Osteoblast (primary cell): ENCODE measurements at places on chromosomes 4 and X.

GRCh38 chr4:45855857-45856256, 268.0 kb downstream of the GABRG1 start:
- no peak for DNase-seq

DNA sequence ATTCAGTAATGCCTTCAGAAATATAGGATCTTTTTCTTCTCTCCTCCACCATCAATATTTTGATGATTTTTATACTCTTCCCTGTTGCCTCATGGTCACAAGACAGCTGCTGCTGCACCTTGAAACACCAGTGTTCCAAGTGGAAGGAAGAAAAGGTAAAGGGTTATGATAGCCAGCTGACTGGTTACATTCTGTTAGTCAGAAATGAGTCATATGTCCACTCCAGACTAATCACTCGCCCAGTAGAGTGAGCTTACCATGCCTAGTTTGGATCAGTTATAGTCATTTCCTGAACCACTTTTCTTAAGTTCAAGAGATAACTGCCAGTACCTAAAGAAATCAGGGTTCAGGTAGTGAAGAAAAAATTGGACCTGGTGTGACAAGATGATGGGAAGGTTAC, 532.3 kb upstream of the SMIM31 start:
- DNase-seq: no peak

- DNase-seq: no peak
Observed at GRCh38 chr4:31100536-31100935, 380.4 kb downstream of the PCDH7 start.

- no peak for DNase-seq
Observed at GRCh38 chr4:87947381-87948160, 27.9 kb upstream of the SPP1 start.

- DNase-seq: no peak
Observed at GRCh38 chrX:136215559-136215958, 35.6 kb downstream of the MAP7D3 start.

DNA sequence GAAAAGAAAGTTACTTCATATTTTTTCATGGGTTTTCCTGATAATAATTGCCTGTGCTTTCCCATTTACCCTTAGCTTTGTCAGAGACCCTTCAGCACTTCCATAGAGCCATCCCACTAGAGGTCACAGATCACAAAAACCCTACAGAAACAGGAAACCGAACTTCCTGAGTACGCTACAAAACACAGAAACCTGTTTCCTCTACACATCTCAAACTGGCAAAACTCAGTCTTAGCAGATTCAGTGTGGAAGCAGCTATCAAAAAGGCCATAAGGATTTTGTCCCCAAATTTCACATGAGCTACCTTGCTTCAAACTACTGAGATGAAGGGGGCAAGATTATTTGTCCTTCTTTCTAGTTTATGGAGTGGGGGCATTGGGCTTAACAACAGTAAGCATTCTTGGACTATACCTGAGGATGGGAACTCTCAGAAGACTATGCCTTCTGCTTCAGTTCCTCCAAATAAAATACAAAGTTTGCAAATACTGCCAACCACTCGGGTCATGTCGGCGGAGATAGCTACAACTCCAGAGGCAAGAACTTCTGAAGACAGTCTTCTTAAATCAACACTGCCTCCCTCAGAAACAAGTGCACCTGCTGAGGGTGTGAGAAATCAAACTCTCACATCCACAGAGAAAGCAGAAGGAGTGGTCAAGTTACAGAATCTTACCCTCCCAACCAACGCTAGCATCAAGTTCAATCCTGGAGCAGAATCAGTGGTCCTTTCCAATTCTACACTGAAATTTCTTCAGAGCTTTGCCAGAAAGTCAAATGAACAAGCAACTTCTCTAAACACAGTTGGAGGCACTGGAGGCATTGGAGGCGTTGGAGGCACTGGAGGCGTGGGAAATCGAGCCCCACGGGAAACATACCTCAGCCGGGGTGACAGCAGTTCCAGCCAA, at the start of gene MMRN1:
TSS of gene MMRN1 (plus strand) at position 206 of the 902 bp plus-strand sequence. CDS start at position 324, 118 bp downstream.
- no peak for DNase-seq

DNA sequence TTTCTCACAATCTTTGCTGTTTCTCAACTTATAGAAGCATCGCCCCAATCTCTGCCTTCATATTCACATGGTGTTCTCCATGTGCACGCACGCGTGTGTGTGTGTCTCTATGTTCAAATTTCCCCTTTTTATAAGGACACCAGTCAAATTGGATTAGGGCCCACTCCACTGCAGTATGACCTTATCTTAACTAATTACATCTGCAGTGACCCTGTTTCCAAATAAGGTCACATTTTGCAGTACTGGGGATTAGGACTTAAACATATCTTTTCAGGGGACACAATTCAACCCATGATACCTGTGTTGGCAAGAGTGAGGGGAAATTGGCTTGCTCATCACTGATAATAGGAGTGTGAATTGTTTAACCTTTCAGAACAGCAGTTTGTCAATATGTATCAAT, 66.5 kb upstream of the MAGEA10 start:
- DNase-seq: no peak

GRCh38 chrX:148270499-148270898, 229.9 kb upstream of the AFF2 start:
- no peak for DNase-seq

DNA sequence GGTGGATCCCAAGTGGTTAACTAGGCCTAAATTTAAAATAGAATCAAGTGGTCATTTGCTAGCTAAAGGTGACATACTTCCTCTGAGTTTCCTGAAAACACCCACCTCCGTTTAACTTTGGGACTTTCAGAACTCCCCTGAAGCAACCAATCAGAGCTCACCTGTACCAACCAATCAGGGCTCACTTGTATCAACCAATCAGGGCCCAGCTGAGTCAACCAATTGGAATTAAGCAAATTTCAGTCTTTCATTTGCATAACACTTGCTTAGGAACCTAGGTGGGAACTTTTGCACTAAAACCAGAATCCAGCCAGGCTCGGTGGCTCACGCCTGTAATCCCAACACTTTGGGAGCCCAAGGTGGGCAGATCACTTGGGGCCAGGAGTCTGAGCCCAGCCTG, 15.9 kb downstream of the GPC4 start:
- no peak for DNase-seq

DNA sequence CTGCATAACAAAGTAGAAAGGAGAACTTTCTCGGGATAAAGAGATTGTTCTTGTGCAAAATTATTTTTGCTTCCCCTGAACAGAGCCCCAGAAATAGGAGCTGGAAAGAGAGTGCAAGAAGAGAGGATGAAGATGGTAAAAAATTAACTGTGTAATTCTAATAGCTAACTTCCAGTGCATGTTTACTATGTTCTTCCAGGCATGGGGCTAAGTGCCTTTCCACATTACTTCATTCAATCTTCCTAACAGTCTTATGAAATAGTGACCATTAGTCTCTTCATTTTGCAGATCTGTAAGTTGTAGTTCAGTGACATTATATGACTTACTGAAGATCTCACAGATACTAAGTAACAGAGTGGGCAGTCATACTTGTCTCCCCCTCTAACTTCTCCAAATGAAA, 61.1 kb upstream of the KLHL13 start:
- no peak for DNase-seq

- no peak for DNase-seq
Observed at GRCh38 chr4:82382751-82383150, 9.0 kb upstream of the HNRNPD start.

GRCh38 chr4:74258963-74259362, 49.3 kb upstream of the EPGN start:
- DNase-seq: no peak

DNA sequence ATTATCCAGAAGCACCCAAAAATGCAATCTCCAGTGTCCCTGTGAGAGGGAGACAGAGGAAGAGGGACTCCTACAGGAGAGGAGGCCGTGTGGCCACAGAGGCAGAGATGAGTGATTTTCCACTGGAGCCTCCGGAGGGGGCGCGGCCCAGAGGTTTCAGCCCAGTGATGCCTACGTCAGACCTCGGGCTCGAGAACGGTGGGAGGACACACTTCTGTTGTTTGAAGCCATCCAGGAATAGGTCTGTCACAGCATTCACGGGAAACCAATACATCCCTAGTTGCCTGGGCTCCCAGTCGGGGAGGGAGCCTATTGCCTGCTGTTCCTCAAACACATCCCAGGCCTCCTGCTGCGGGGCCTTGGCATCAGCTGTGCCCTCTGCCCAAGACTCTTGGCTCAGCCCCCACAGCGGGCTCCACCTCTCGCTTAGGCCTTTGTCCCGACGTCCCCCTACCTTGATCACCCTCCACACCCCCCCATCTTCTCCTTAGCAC, 39.2 kb upstream of the HMX1 start:
- peak; percentile 81 for DNase-seq

DNA sequence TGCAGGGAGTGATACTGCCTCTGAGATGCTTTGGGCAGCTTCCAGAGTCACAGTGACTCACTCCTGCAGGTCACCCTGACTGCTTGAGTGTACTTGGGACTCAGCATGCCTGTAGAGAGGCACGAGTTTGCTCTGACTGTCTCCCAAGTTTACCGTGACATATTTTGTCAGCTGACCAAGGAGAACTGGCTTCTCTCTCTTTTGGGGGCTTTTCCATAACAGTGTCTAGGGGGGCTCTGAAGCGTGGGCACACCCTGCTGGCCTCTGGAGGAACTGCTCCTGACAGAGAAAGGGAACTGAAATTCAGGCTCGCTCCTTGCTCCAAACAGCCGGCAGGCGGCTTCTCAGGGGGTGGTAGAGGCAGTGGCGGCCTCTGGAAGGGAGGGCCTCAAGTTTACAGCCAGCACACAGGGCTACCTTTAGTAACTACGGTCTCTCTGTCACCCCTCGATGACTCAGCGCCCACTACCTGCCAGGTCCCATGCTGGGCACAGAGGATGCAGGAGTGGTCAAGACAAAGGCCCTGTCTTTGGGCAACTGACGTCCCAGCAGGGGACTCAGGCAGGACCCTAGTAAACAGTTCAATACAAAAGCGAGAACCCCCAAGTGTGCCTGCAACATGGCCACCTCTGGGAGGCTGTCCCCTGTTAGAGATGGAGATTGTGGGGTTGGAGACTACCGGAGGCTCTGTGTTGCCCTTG, 17.8 kb downstream of the ZNF185 start:
- DNase-seq: peak; percentile 88

DNA sequence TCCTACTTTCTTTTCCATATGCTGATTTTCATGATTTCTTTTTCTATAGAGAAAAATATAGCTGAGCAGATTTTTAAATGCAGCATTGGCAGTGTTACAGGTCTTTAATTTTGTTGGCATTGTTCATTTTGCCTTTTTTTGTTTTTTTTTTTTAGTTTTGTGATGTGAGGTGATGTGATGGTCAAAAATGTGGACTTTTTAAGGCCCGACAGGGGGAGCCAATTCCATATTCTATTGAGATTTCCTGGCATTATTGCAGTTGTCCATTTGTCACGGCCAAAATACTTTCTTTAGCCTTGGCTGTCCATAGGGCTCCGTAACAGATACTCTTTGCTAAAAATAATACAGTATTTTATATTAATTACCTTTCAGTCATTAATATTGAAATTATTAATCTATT, 47.8 kb downstream of the SLIT2 start:
- DNase-seq: peak; percentile 41

DNA sequence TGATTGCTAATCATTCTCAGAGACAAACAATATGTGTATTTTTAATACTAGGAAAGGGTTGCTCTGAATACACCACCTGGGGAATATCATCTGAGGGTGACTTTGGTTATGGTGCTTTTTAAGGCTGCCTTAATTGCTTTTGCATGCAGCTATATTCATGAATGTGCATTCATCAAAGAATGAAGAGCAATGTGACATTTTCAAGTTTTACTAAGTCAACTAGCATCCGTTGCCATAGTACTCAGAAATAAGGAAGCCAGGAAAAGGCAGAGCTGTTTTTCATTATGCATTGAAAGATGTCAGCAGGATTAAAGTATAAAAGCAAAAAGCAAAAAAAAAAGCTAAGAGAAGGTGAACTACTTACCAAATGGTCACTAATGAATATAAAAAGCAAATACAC, 67.4 kb upstream of the PCDH18 start:
- no peak for DNase-seq

DNA sequence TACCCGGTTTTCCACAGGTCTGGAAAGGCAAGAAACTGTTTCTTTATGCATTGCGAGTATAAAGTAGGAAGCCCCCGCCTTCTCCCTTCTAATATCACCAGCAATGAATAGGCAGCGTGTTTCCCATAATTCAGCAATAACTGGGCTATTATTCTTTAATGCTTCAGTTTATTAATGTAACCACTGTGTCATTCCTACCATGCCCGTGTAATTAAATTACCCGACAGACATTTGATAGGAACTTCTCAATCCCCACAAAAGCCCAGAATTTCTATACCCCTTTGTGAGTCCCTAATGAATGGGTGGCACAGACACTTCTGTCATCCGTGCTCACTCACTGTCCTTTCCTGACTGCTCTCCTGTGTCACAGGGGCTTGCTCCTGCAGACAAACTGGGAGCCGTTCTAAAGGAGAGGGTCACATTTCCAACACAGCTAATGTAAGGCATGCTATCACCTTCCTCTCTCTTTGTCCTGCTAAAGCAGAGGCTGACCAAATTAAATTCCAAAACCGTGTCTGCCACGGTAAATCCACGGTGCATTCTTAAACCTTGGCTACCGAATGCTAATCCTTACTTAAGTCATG, 108.5 kb upstream of the MID1 start:
- no peak for DNase-seq

GRCh38 chr4:118587946-118588345, 97.2 kb upstream of the METTL14 start:
- no peak for DNase-seq

GRCh38 chr4:142091085-142091513, 454.7 kb downstream of the IL15 start:
- peak; percentile 6 for DNase-seq

GRCh38 chrX:137040113-137040794, 6.5 kb upstream of the GPR101 start:
- no peak for DNase-seq

- no peak for DNase-seq
Observed at GRCh38 chr4:87527431-87528220, 1.6 kb downstream of the SPARCL1 start.

DNA sequence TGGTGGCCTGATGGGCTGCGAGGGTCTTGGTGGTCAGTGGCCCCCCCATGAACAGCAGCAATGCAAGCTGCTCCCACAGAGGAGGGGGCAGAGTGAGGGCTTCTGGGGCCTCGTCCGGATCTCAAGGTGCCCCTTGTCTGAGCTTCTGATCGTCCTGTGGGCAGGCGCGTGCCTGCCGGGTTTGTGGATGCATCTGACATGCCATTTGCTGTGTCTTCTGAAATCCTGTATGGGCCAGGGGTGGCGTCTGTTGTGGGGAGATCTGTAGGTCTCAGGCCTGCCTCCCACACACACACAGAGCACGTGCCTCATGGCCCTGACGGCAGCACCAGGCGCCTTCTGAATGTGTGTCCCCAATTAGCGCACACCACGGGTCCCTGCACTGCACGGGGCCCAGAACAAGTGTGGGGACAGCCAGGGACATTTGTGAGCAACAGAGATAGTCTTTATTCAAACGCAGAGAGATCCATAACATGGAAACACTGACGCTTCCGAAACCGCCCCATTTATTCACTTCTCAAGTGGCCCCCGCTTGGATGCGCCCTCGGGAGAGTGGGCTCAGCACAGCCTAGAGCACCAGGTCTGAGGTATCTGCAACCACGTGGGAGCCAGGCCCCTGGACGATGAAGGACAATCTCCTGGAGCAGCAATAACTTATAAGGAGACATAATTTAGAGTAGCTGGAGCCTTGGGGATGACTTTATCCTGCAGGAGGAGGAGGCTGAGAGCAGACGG, 5.7 kb downstream of the SPON2 start:
- no peak for DNase-seq

GRCh38 chr4:135122457-135122856, 920.9 kb upstream of the PABPC4L start:
- DNase-seq: no peak

GRCh38 chrX:104085919-104086318, 9.9 kb upstream of the TMSB15C start:
- no peak for DNase-seq
